ENCODE measurements at places on chromosomes 6 and 20. TPM values are rescaled to one million over a fixed set of nuclear protein-coding genes. Genes with fewer than 3 reads are reported as not detected.

- H3K27me3 ChIP-seq: peaks cover 8% of the 10 kb centered on the region
- no peaks in the 10 kb centered on the region for H3K36me3 ChIP-seq
- H3K4me3 ChIP-seq: no peak overlapping the region
- H3K27ac ChIP-seq: no peak overlapping the region
- no peak for DNase-seq
- H3K4me1 ChIP-seq: peaks cover 5% of the 10 kb centered on the region
These were observed 48.0 kb downstream of the MUC22 start for GRCh38 chr6:31058128-31058894.

The MAP3K5 gene
- total RNA-seq: 6.7 TPM

DNA sequence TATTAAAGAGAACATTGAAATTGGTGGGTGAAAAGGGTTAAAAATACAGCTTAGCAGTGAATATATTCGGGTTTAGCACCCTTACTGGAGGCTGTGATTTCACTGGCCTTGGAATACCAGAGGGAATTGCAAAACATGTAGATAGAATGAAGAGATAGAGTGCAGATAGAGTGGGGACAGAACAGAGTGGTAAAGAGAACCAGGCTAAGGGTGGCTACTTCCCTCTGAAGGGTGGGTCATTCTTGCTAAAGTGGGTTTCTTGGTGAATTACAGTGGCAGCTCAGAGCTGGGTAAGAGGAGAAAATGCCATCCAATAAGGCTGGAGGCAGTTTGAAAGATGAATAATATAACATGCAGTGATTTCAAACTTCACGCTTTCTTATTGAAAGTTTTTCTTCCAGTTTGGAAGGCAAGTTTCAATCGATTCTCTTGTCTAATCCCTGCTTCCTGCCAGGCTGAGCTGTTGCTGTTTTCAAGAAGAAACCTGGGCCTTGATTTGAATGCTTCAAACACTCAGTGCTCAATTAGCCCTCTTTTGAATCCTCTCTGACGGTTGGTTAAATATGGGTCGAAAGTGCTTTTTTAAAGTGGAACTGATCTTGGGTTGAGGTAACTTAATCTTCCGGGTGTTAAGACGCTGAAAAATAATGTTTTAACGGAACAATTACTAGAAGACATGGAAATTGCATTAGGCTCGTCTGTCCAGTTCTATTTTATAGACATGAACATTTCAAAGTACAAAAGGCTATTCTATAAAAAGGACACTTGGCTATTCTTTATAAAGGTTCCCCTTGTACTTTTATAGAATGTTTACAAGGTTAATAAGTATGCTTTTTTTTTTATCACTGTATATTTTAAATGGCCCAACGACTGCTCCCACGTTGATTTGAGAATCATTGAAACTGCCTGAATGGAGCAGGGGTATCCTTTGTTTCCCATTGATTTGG is 203.3 kb downstream of the BCAS1 start:
- peak overlapping the region; percentile 62 for H3K4me3 ChIP-seq
- peak; percentile 17 for DNase-seq
- no peaks in the 10 kb centered on the region for H3K27me3 ChIP-seq
- peaks cover 69% of the 10 kb centered on the region for H3K4me1 ChIP-seq
- H3K36me3 ChIP-seq: no peaks in the 10 kb centered on the region

DNA sequence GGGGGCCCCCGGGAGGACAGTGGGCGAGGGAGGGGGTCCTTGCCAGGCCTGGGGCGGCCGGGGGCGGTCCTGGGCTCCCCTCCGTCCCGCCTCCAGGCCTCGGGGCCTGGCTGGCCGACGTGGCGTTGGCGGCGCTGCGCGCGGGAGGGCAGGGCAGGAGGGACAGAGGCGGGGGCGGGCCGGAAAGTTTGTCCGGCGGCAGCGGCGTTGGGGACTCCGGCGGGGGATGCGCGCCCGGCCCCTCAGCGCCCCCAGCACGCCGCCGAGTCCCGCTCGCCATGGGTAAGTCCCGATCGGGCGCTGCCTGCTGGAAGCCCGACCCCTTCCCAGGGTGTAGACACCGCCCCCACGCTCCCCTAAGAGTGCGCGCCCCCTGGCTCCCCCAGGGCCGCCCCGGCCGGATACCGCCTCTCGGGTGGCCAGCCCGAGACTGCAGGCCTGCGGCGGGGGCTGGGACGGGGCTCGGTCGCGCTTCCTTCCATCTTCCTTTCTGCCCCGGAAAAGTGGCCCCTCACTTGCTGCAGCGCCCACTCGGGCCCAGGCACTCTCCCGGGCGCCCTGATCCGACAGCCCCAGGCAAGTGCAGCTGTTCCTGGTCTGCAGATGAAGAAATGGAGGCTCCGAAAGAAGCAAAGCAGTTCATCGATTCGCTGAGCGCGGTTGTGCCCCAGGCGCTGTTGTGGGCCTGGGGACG is at the start of gene SLC2A10:
SLC2A10 (plus strand) TSS at position 191 of the 694 bp plus-strand sequence; CDS start at position 279, 88 bp downstream.
- no peak for DNase-seq

DNA sequence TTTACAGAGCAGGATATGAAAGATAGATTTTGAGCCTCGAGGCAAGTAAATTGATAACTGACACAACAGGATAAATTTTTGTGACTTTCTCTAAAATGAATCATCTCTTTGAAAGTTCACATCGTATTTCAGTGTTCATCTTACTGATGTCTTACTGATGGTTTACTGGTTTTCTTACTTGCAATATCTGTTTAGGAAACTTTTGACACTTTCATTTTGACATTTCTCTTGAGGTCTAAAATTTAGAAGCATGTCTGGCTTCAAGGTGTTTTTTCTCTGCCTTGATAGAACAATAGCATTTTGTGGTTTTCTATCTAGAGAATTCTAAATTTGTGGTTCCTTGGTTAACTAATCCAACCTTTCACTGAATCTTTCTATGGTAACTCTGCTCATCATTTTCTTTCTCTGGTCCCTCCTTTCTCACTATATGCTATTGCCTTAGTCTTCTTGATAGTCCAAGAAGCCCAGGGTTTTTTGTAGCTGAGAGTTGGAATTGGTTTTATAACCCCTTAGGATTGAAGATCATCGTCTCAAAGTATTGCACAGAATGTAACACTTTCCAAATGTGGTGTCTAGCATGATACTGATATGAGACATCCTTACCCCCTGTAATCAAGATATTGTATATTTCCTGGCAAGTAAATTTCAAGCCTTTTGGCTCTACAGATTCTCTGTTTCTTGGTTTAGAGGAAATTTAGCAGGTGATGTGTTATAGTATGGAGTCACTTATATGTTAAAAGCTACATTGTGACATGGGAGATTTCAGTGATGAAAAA is 98.7 kb downstream of the RNF144B start:
- H3K27me3 ChIP-seq: peaks cover 38% of the 10 kb centered on the region
- H3K36me3 ChIP-seq: no peaks in the 10 kb centered on the region
- H3K27ac ChIP-seq: peak overlapping the region; percentile 12

- no peaks in the 10 kb centered on the region for H3K27me3 ChIP-seq
- no peak overlapping the region for H3K27ac ChIP-seq
- no peaks in the 10 kb centered on the region for H3K4me1 ChIP-seq
- H3K4me3 ChIP-seq: no peak overlapping the region
- no peaks in the 10 kb centered on the region for H3K36me3 ChIP-seq
- no peak for DNase-seq
These were observed 170.5 kb upstream of the RGS17 start for GRCh38 chr6:153301602-153302001.

The TAAR2 gene
- total RNA-seq: not detected

DNA sequence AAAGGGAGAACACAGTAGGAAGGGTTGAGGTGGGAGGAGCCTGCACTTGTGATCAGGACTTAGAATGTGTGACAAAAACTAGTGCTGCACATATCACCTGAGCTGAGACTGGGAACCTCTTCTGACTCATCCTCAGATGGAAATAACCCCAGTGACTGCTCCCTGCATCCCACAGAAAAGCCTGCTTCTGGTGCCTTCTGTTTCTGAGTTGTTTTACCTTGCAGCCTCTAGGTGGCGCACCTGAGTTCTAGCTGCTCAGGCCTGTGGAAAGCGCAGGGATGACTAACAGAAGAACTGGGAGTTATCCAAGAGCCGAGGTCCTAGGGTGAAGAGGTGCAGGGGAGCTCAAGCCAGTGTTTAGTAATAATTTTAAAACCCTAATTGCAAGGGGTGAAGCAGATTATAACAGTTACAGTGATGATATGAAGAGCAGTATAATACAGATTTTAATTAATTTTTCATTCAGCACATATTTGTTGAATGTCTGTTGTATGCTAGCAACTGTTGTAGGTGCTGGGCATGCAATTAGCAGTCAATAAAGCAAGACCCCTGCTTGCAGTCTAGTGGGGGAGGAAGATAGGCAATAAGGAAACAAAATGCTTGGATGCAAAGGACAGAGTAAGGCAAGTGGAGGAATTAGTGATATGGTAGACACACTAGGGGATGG is 302.5 kb downstream of the DHX35 start:
- H3K4me3 ChIP-seq: no peak overlapping the region
- peaks cover 4% of the 10 kb centered on the region for H3K27me3 ChIP-seq
- peaks cover 2% of the 10 kb centered on the region for H3K4me1 ChIP-seq
- no peaks in the 10 kb centered on the region for H3K36me3 ChIP-seq

DNA sequence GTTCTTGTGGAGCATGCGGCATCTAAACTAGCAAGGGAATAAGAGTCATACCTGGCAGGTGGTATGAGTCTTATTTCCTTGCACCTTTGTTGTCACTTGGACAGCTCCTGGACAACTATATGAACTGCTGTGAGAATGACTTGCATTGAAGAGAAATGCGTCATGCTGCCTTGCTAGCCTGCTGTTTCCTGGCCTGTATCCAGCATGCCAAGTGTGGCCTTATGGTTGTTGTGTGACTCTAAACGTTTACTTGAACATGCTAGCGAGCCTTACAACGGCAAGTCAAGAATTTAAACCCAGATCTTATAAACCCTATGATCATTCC is 90.4 kb downstream of the CEP162 start:
- DNase-seq: no peak
- H3K4me3 ChIP-seq: no peak overlapping the region
- H3K36me3 ChIP-seq: peaks cover 41% of the 10 kb centered on the region
- no peak overlapping the region for H3K27ac ChIP-seq

- H3K36me3 ChIP-seq: no peaks in the 10 kb centered on the region
- H3K27me3 ChIP-seq: peaks cover 1% of the 10 kb centered on the region
- no peak for DNase-seq
- no peak overlapping the region for H3K4me3 ChIP-seq
These were observed 20.7 kb upstream of the SLC2A12 start for GRCh38 chr6:134073161-134073560.

GRCh38 chr6:5214570-5215052 is 46.1 kb downstream of the LYRM4 start:
- H3K36me3 ChIP-seq: peaks cover 27% of the 10 kb centered on the region
- peak; percentile 66 for DNase-seq
- no peak overlapping the region for H3K4me3 ChIP-seq
- H3K27me3 ChIP-seq: no peaks in the 10 kb centered on the region

- DNase-seq: no peak
- no peaks in the 10 kb centered on the region for H3K27me3 ChIP-seq
- no peaks in the 10 kb centered on the region for H3K4me1 ChIP-seq
- no peak overlapping the region for H3K4me3 ChIP-seq
- H3K36me3 ChIP-seq: peaks cover 18% of the 10 kb centered on the region
These were observed 90.5 kb downstream of the ZMYND8 start for GRCh38 chr20:47265984-47266383.
